ENCODE measurements at places on chromosomes 6 and 20.

DNA sequence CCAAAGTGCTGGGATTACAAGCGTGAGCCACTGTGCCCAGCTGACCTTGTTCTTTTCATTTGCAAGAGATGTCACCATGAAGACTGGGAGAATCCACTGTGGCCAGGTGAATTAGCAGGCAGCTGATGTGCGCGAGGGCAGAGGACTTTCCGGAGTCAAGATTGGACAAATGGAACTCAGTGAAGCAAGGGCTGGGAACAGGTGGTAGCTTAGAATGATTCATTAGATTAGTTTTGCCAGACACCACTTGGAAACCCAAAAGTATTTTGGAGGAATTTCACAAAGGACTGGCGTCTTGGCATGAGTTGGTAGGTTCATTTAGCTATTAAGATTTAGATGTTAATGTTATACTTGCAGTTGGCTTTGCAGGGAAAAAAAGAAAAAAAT, 4.7 kb upstream of the AKAP7 start:
- no peak for DNase-seq

DNA sequence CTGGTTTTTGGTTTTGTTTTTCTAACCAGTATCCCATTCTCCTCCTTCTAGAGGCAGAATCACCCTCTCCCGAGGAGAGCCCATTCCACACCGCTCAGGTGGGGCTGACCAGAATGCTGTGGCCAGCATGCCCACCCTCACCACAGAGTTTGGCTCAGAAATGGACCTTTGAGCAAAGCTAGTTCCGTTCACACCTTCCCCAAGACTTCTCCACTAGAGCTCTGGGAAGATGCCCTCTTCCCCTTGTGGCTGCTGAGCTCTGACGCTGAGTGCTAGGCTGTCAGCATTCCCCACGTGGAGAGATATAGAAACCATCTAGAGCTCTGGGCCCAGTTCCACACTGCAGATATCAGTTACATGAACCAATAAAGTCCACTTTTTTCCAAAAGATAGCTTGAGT, 7.9 kb downstream of the GPLD1 start:
- no peak for DNase-seq

DNA sequence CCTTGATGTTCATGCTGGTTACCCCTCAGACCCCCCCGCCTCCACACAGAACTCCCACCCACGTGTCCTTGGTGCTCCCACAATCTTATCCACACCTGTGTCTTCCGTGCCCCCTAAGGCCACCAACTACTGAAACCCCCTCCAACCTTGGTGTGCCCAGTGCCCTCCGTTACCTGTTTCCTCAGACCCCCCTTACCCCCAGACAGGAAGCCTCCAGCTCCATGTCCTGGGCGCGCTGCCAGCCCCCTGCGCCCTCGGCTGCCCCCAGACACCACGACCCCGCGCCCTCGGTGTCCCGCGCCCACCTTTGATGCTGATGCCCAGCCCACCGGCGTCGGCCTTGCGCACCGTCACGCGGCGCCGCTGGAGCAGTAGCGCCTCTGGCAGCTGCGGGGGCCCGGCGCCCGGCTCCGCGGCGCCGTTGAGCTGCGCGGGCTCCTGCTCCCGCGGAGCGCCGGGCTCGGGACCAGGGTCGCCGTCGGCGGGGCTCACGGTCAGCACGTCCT, 504 bp downstream of the SNTA1 start:
- DNase-seq: peak; percentile 27

GRCh38 chr6:72321788-72322187, 300.1 kb upstream of the KCNQ5 start:
- no peak for DNase-seq

- no peak for DNase-seq
Observed at GRCh38 chr6:80217794-80218193, 111.3 kb downstream of the BCKDHB start.

DNA sequence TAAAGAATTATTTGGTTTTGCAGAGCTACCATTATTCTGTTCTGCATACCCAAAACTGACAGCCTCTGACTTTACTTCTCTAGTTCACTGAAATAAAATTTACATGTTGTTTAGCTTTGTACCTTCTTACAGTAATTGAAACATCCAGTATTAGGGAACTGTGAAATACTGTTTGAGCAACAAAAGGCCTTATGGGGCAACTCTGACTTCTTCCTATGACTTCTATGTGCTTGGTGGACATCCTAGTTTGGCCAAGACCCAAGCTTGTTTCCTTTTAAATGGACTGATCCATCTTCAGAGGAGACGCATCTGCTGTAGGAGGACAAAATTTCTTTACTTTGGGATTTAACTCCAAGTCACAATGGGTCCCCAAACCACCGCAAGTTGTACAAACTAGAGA, 44.7 kb downstream of the NR2E1 start:
- peak; percentile 15 for DNase-seq

- DNase-seq: no peak
Observed at GRCh38 chr6:1001655-1002349, 308.9 kb upstream of the EXOC2 start.

DNA sequence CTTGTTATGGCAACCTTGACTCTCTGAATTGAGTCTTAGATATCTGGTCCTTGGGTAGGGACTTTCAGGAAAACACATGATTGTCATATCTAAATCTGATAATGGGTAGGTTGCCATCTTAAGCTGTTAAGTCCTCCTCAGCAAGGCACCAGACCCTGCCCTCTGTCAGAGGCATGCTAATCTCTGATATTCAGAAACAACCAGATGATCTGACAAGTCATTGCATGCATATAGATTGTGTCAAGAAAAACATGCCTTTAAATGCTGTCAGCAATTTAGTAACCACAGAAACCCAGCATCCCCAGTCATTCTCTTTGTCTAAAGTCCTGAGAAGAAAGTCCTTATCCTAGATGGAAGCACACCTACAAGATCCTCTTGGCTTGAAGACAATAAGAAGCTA, 149.1 kb downstream of the EDN1 start:
- DNase-seq: no peak

DNA sequence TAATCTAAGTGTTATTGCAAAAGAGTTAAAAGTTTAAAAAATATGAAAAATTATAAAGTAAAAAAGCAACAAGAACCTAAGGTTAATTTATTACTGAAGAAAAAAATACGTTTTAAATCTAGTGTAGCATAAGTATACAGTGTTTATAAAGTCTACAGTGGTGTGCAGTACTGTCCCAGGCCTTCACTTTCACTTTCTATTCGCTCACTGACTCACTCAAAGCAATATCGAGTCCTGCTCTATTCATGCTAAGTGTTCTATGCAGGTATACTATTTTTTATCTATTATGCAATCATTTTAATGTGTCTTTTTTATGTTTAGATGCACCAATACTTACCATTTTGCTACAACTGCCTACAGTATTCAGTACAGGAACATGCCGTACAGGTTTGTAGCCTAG, 113.0 kb downstream of the MANEA start:
- peak; percentile 2 for DNase-seq

DNA sequence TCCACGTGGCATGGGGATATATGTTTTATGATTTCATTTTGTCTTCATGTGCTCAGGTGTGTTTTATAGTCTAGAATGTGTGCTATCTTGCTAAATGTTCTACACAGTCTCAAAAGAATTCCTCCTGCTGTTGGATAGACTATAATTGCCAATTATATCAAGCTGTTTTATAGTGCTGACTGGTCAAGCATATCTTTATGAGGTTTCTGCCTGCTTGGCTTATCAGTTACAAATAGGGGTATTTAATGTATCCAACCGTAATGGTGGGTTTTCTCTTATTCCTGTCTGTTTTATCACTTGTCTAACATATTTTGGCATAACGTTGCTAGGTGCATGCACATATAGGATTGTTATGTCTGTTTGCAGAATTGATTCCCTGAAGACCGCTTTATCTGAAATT, 201.3 kb downstream of the EYS start:
- no peak for DNase-seq

DNA sequence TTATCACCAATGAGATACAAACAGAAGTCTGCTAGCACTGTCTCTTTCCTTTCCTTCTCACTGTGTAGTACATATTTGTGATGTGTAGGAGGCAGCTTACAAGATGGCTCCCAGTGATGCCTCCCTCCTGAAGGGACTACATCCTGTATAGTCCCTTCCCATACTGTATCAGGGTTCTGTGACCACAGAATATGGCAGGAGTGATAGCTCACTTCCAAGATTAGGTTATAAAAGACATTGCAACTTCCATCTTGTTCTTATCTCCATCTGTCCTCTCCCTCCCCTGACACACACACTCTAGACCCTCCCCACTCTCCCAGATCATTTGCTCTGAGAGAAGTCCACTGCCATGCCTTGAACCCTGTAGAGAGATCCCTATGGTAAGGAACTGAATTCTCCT, 38.0 kb downstream of the SESN1 start:
- no peak for DNase-seq

DNA sequence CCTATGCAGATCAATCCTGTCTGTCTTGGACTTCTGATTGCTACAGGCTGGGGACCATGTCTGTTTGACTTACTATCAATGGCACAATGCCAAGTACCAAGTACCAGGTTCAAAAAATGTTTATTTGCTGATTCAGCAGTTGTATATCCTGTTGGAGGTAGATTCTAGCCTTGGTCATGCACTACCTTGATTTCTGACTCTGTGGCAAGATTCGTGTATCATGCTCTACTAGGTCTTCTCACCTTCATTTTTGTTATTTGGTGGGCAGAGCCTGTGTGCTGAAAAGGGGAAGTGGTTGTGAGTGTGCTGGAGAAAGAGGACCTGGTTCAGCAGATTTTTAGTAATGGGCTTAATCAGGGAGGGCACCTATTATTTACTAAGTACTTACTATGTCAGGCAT, 192.4 kb upstream of the MYLIP start:
- DNase-seq: no peak

DNA sequence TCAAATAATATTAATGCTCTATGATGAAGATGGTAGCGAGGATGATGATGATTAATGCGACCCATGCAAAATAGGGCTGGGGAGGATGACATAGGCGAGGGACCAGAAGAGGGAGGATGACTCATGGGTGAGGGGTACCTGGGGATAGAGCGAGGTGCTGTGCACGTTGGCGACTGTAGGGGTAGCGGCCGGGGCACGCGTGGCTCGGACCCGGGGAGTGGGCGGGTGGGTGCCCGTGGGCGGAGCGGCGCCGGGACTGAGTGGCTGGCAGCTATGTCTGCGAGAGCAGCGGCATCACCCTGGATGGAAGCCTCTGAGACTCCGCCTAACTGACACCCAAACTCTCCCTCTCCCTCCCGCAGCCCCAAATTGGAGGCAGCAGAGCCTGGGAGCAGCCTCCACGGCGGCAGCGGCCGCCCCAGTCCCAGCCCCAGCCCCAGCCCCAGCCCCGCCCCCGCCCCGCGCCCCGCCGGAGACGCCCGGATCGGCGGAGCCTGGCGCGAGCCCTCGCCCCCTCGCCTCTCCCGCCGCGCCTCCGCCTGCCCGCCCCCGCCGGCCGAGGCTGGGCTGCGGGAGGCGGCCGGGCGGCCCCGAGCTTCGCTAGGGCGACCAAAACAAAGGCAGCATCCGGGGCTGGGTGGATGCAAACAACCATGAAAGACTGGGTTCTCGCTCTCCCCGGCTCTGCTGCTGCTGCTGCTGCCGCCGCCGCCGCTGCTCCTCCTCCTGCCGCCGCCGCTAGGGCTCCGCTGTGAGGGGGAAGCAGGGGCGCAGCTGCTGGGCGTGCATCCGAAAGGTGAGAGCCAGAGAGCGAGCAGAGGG, at the start of gene RIMS1:
TSS of gene RIMS1 (plus strand) at position 367 of the 822 bp plus-strand sequence. CDS start 474 bp downstream, outside the sequence.
- no peak for DNase-seq

GRCh38 chr20:38055294-38055693, 21.7 kb downstream of the RPRD1B start:
- no peak for DNase-seq

DNA sequence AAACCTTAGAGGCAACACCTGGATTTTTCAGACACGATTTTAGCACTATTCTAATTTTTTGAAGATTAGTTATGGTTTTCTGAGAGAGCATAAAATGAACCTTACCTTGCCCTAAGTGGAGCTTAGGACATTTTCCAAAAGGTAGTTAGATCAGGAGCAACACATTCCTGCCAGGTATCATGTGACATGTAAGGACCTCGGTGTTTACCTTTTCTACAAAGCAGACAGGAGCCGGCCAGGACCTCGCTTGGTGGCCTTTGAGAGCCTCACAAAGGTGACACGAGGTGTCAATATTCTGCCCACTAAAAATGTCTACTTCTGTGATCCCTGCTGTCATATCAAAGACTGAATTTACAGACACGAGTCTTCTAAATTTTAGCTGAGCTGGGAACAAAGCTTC, 174.9 kb downstream of the SMOC2 start:
- no peak for DNase-seq

DNA sequence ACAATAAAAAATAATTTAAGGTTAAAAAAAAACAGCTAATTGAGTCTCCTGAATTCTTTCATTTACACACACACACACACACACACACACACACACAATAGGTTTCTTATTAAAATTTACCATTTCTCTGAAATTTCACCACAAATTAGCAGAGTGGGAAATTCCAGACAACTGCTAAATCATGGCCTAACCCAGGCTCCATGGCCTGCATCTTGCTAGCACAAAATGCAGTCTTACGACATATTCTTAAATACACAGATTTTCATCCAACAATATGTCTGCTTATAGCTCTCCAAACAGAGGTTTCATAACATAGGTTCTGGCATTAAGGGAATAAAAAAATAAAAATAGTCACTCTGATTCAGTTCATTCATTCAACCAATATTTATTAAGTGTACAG, 46.9 kb downstream of the SOD2 start:
- DNase-seq: peak; percentile 37

- no peak for DNase-seq
Observed at GRCh38 chr20:35610833-35611427, 4.7 kb upstream of the SPAG4 start.

DNA sequence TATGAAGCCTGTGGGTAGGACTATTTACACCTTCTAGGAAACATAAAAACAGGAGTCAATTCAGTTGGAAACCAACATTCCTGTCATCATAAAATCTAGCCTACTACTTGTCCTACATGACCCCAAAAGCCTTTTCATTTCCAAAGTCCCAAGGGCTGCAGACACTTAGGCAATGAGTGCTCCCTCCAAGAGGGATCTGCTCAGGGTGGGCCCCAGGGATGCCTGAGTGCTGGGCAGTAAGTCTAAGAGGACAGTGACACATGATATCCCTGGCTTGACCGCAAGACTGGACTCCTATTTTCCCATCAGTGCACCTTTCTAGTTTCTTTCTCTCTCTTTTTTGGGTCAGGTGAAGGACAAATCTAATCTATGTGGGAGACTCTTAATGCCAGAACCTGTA, 1101.3 kb downstream of the GRIK2 start:
- no peak for DNase-seq

GRCh38 chr6:44696686-44697085, 309.2 kb downstream of the CDC5L start:
- DNase-seq: no peak
